ENCODE measurements at places on chromosomes 3 and 15. TPM values are rescaled to one million over a fixed set of nuclear protein-coding genes. Genes with fewer than 3 reads are reported as not detected.

DNA sequence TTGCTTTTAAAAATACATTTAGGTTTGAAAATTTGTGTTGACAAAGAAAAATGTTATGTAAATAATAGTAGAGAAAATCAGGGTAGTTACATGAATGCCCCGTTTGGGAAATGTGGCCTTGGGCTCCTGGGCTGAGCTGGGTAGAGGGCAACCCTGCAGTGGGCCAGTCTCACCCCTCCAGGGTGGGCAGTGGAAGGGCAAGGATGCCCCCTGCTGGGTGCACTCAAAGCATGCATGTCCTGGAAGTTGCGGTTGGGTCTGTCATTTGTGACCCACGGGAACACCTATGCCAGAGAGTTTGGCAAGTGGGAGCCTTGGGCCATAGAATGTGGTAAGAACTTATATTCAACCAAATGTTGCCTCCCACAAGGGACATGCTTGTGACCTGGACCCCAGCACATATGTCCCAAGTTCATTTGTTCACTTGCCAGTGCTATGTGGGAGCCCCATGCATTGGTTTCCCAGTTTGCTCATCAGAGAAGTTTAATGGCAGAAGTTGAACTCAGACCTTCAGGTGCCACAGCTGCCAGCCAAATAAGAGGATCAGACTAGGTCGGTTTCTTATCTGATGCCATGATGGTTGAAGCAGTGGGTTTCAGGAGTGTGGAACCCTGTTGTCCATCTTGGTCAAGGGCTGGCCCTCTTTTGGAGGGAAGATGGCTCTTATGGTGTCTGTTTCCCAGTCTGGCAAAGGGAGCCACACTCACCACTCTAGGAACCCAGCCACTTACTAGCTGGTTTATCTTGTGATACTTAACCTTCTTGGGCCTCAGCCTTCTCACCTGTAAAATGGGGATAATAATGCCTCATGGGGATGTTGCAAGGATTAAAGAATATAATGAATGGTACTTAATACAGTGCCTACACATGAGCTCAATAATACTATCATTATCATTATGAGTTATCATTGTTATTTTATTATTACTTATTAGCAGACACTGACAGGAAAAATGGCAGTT, 2.5 kb upstream of the PLCB2 start:
- DNase-seq, result peak; percentile 58

- DNase-seq, result no peak
Observed at GRCh38 chr3:172071780-172072330, 32.5 kb downstream of the FNDC3B start.

DNA sequence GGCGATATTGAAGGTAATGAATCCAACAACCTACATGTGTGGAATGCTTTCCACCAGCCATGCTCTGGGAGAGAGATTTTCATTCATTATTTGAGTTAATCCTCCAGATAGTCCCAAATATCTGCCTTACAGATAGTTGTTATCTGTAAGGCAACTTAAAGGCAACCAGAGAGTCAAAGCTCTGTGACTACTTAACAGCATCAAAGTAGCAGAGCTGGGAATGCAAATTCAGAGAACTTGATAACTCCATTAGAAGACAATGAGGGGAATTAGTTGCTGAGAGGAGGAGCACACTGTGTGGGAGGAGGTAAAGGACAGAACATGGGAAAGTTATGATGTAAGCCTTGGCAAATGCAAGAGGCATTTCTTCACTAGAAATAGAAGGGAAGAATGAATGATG, 10.5 kb upstream of the CRBN start:
- no peak for DNase-seq

- no peak for DNase-seq
Observed at GRCh38 chr3:127512256-127512655, 78.3 kb downstream of the TPRA1 start.

- no peak for DNase-seq
Observed at GRCh38 chr3:179200790-179201189, 50.1 kb downstream of the KCNMB3 start.

GRCh38 chr15:49674370-49674769, 53.5 kb downstream of the DTWD1 start:
- DNase-seq, result no peak

- DNase-seq, result no peak
Observed at GRCh38 chr3:30964612-30965011, 70.2 kb upstream of the GADL1 start.

Gene HYAL1
- total RNA-seq, result 0.22 TPM

Gene IL5RA
- total RNA-seq, result not detected
